ENCODE measurements at places on chromosomes 5 and 9. TPM values are rescaled to one million over a fixed set of nuclear protein-coding genes. Genes with fewer than 3 reads are reported as not detected.

DNA sequence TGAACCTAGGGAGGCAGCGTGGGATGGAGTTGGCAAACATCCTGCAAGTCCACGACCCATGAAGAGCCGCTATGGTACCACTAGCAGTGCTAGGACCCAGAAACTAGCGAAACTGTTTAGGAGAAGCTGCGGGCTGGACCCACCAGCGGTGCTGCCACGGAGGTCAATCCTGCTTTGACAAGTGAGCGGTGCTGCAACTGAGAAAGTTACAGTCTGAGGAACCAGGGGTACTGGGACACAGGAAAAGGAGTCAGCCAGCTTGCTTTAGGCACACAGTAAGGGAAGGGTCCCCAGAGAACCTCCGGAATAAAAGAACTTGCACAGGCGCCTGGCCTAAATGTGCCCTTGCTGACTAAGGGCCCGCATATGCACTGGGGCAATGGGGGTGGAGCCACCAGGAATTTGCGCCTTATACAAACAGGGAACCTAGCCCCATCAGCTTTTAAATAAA, 23.6 kb upstream of the ANXA2R start:
- no peaks in the 10 kb centered on the region for H3K27me3 ChIP-seq
- H3K27ac ChIP-seq, result no peak overlapping the region
- H3K4me1 ChIP-seq, result peaks cover 2% of the 10 kb centered on the region
- no peaks in the 10 kb centered on the region for H3K36me3 ChIP-seq
- DNase-seq, result no peak

GRCh38 chr5:5341531-5342292, 80.8 kb upstream of the ICE1 start:
- DNase-seq, result no peak
- H3K27me3 ChIP-seq, result no peaks in the 10 kb centered on the region
- H3K36me3 ChIP-seq, result no peaks in the 10 kb centered on the region
- H3K27ac ChIP-seq, result no peak overlapping the region
- no peaks in the 10 kb centered on the region for H3K4me1 ChIP-seq

Gene ZNF883
- total RNA-seq, result 0.23 TPM

Gene IPO11
- total RNA-seq, result 11.9 TPM

Gene ACTBL2
- not detected for total RNA-seq

- DNase-seq, result no peak
- H3K36me3 ChIP-seq, result no peaks in the 10 kb centered on the region
- no peak overlapping the region for H3K4me3 ChIP-seq
- no peaks in the 10 kb centered on the region for H3K27me3 ChIP-seq
Observed at GRCh38 chr9:97179616-97180015, 127.8 kb upstream of the CCDC180 start.

- peaks cover under 1% of the 10 kb centered on the region for H3K36me3 ChIP-seq
- H3K27ac ChIP-seq, result no peak overlapping the region
- no peak overlapping the region for H3K4me3 ChIP-seq
- H3K4me1 ChIP-seq, result peaks cover 3% of the 10 kb centered on the region
- no peaks in the 10 kb centered on the region for H3K27me3 ChIP-seq
Observed at GRCh38 chr5:38926121-38926520, 80.3 kb downstream of the OSMR start.

Gene GMCL2
- not detected for total RNA-seq

Gene PIP5KL1
- 0.59 TPM for total RNA-seq

Gene TMEM215
- total RNA-seq, result not detected

Gene COX7C
- 182 TPM for total RNA-seq

DNA sequence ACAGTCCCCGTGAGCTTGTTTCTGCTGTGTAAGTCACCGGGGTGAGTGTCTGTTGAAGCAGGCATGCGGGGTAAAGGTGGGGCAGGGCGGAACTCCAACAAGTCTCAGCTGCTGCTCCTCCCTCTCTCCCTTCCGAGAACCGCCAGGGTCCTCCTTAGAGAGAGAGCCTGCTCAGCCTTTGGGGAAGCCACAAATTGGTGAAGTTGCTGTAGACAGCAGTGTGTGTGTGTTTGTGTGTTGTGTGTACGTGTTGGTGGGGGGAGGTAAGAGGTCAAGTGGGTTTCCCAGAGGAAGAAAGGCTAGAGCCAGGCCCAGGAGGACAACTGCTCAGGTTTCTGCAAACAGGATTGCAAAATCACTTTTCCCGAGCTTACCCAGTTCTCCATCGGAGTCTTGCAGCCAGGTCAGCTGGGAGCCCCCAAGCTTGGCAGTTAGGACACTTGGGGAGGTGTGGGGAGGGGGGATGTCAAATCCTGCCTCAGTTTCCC, 38.9 kb upstream of the DAB2IP start:
- H3K27ac ChIP-seq, result no peak overlapping the region
- no peaks in the 10 kb centered on the region for H3K36me3 ChIP-seq
- H3K27me3 ChIP-seq, result no peaks in the 10 kb centered on the region
- H3K4me3 ChIP-seq, result no peak overlapping the region
- peaks cover 26% of the 10 kb centered on the region for H3K4me1 ChIP-seq
- no peak for DNase-seq

DNA sequence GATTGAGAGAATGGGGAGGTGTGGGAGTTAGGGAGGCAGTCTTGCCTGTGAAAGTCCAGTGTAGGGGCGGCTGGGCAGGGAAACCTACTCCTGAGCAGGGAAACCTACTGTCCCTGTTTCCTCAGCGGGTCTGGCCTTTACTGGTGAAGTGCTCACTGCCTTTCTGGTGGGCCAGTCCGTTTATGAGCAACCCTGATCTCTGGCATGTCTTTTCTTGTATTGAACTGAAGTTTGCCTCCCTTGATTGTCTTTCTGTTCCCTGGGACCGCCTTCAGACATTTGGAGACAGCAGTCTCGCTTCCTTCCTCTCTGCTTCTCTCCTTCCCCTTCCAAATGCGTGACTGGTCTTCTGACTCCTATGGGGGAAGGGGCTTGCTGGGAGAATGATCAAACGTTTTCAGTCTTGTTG, 2.9 kb downstream of the SNX18 start:
- no peaks in the 10 kb centered on the region for H3K27me3 ChIP-seq
- peaks cover 30% of the 10 kb centered on the region for H3K4me1 ChIP-seq

DNA sequence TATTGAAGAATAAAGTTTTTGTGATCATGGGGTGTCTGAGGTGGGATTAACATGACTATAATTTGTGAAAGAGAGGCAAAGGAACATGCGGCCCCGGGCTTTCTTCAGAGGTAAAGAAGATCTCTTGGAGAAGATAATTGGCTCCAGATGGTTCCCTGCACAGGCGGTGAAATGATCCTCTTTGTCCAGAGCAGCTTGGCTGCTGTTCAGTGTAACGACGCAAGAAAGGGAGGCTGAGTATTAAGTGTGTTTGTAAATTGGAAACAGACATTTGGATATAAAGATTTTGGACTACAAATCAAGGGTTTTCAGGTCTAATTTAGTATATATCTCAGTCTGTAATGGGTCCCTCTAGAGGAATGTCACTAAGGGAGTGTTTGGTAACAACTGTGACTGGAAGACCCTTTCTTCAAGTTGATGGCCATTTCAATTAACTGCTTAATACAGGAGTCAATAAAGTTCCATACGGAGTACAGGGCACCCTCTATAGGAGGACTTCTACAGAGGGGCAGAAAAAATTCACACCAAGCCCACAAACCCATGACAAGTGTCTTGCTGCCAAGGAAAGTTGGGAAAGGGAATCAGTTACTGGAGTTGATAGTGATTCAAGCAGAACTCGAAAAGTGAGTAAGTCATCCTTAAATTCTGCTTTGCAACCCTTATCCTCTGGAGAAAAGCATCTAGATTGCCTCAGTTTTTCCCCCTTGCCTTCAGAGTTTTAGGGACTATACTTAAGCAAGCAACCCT, 4.1 kb downstream of the EQTN start:
- no peak for DNase-seq
- H3K36me3 ChIP-seq, result no peaks in the 10 kb centered on the region
- no peaks in the 10 kb centered on the region for H3K27me3 ChIP-seq
- no peaks in the 10 kb centered on the region for H3K4me1 ChIP-seq

DNA sequence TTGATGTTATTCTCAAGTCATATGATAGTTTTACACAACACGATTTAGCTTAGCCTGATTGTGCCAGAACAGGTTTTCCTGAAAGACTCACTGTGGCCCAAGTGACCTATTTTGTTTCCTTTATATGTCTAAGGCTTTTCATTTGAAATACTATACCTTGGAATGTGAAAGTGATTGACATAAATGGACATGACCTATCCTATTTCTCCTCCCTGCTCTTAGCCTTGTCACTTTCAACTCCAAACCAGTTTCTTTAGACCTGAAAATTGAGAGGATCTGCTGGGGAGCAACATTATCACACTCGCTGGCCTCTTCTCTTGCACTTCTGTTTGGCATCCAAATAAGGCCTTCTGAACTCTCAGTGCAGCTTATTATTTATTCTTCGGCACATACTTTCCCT, 496.8 kb downstream of the MAT2B start:
- no peak overlapping the region for H3K4me3 ChIP-seq
- H3K4me1 ChIP-seq, result no peaks in the 10 kb centered on the region
- no peak overlapping the region for H3K27ac ChIP-seq
- H3K27me3 ChIP-seq, result no peaks in the 10 kb centered on the region
- DNase-seq, result no peak
- no peaks in the 10 kb centered on the region for H3K36me3 ChIP-seq

Gene PCDHB15
- total RNA-seq, result 0.28 TPM

- H3K4me3 ChIP-seq, result peak overlapping the region; percentile 3
- H3K27me3 ChIP-seq, result no peaks in the 10 kb centered on the region
Observed at GRCh38 chr9:113886466-113886865, 10.4 kb downstream of the ZNF618 start.

- no peaks in the 10 kb centered on the region for H3K27me3 ChIP-seq
- DNase-seq, result no peak
- no peak overlapping the region for H3K4me3 ChIP-seq
Observed at GRCh38 chr5:155259648-155260047, 246.1 kb downstream of the KIF4B start.

Gene DRD1
- not detected for total RNA-seq

Gene ITK
- total RNA-seq, result 1.5 TPM

Gene TMEFF1
- total RNA-seq, result not detected

DNA sequence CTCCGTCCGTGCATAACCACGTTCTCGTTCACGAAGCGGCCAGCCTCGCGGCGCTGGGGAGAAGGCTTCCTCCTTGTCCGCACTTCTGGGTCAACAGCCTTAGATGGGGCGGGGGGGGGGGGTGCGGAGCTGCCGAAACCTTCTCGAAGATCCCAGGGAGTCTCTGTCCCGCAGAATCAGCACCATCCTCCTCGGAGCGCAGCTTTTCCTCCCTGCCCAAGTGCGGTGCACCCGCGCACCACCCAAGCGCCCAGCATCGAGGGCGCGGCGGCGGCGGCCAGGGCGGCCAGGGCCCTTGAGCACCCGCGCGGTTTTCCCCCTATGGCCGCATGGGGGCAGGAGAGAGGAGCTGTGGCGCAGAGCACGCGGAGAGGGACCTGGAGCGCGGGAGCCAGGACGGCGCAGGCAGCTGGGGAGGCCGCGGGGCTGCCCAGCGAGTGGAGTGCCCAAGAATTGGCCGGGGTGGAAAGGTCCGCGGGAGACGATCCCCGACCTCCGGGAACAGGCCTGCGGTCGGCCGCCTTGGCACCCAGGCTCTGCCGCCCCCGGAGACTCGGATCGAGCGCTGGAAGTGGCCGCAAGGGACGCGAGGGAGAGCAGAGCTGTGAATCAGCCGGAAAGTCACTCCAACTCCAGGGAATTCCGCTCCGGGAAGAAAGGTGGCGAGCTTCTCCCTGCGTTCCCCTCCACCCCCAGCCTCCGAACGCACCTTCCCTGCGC, 43.1 kb downstream of the TMEM174 start:
- H3K4me1 ChIP-seq, result no peaks in the 10 kb centered on the region
- peak; percentile 76 for DNase-seq
- peaks cover 3% of the 10 kb centered on the region for H3K27me3 ChIP-seq
- H3K36me3 ChIP-seq, result no peaks in the 10 kb centered on the region
- H3K4me3 ChIP-seq, result no peak overlapping the region

- H3K27ac ChIP-seq, result no peak overlapping the region
- H3K4me1 ChIP-seq, result no peaks in the 10 kb centered on the region
- H3K27me3 ChIP-seq, result no peaks in the 10 kb centered on the region
- no peak for DNase-seq
- no peaks in the 10 kb centered on the region for H3K36me3 ChIP-seq
Observed at GRCh38 chr9:14399756-14400657, 86.1 kb upstream of the NFIB start.

Gene IL17B
- total RNA-seq, result not detected

Gene PCDHA3
- 0.05 TPM for total RNA-seq

DNA sequence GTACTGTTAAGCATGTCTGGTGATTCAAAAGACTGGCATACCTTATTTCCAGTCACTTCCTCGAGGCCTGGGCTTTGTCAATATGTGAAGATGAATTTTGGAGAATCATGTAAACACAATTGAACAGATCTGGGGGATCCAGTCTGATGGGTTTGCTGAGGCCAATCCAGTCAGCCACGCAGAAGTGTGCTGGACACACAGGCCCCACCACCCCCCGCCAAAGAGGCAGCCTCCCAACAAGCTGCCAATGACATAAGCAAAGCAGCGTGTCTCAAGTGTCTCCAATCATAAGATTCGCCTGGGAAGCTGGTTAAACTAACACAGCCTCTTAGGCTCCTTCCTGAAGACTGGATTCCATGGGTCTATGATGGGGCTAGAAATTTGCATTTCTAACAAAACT, 192.9 kb upstream of the KLF9 start:
- no peaks in the 10 kb centered on the region for H3K36me3 ChIP-seq
- no peaks in the 10 kb centered on the region for H3K27me3 ChIP-seq
- no peak overlapping the region for H3K27ac ChIP-seq
- DNase-seq, result no peak

GRCh38 chr9:89051421-89052025, 60.3 kb downstream of the S1PR3 start:
- H3K36me3 ChIP-seq, result no peaks in the 10 kb centered on the region
- H3K27ac ChIP-seq, result no peak overlapping the region
- no peaks in the 10 kb centered on the region for H3K27me3 ChIP-seq

- H3K27ac ChIP-seq, result no peak overlapping the region
- DNase-seq, result no peak
- H3K4me3 ChIP-seq, result no peak overlapping the region
Observed at GRCh38 chr5:150662731-150663516, 1.9 kb downstream of the MYOZ3 start.

DNA sequence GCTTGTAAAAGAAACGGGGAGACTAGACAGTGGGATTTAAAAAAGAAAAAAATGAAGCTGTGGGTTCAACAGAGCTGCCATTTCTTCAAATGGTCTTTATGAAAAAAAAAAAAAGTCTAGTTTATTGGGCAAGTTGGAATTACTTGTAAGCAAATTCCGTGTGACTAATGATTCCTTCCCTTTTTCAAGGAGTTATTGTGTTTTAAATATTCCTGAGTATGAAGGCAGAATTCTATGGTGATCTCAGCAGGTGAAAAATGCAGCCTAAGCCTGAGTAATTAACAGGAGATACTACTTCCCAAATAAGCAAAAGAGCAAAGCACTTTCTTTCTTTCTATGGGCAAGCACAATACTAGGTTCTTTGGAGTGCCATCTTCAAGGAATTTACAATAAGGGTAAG, 481.9 kb downstream of the ZNF608 start:
- no peaks in the 10 kb centered on the region for H3K27me3 ChIP-seq
- DNase-seq, result no peak
- no peak overlapping the region for H3K27ac ChIP-seq
- no peak overlapping the region for H3K4me3 ChIP-seq
- H3K36me3 ChIP-seq, result no peaks in the 10 kb centered on the region
- no peaks in the 10 kb centered on the region for H3K4me1 ChIP-seq

GRCh38 chr9:129776938-129777768, 24.3 kb upstream of the PTGES start:
- H3K36me3 ChIP-seq, result no peaks in the 10 kb centered on the region
- H3K27ac ChIP-seq, result peak overlapping the region; percentile 42
- H3K4me1 ChIP-seq, result no peaks in the 10 kb centered on the region
- H3K4me3 ChIP-seq, result no peak overlapping the region
- no peaks in the 10 kb centered on the region for H3K27me3 ChIP-seq

Measured in liver (tissue), 10 donors.